Osteoblast (primary cell): ENCODE measurements at places on chromosomes 12 and 14. TPM values are rescaled to one million over a fixed set of nuclear protein-coding genes. Genes with fewer than 3 reads are reported as not detected.

DNA sequence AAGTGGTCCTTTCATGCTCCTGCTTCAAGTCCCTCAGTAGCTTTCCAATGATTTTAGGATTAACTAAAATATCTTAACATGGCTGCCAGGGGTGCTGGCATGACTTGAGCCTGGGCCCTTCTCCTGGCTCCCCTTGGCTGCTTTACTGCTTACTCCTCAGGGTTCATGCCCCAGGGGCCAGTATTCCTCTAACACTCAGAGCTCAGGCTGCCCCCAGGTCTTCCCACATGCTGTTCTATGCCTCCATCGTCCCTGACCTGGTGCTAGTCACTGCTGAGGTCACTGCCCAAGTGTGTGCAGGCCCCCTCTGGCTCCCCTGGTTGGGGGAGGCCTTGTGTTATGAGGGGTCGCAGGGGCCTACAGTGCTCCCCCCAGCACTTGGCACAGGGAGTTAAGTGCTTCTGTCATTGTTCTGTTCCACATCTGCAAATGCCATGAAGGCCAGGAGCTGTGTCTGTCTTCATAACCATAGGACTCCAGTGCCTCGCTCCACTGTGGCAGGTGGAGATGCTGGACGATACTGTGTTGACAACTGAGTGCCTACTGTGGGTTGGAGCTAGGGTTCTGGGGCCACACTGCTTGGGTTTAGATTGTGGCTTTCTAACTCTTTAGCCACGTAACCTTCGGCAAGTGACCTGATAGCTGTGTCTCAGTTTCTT lies 190.6 kb downstream of the CALM1 start:
- no peaks in the 10 kb centered on the region for H3K27me3 ChIP-seq
- H3K4me1 ChIP-seq, result no peaks in the 10 kb centered on the region
- no peak for DNase-seq
- H3K27ac ChIP-seq, result no peak overlapping the region
- no peak overlapping the region for H3K4me3 ChIP-seq

GRCh38 chr12:52754135-52754534 lies 23.0 kb downstream of the KRT76 start:
- H3K36me3 ChIP-seq, result no peaks in the 10 kb centered on the region
- no peaks in the 10 kb centered on the region for H3K4me1 ChIP-seq
- no peak for DNase-seq
- H3K27me3 ChIP-seq, result peaks cover 14% of the 10 kb centered on the region
- no peak overlapping the region for H3K4me3 ChIP-seq

Gene CACNA1C
- total RNA-seq, result 19.2 and 22.4 TPM in 2 replicates

Gene NKX2-1
- total RNA-seq, result not detected in 2 replicates

Gene KIF26A
- not detected in 2 replicates for total RNA-seq
